NCI-H226 (cell line): ENCODE measurements at places on chromosomes 6 and 20.

DNA sequence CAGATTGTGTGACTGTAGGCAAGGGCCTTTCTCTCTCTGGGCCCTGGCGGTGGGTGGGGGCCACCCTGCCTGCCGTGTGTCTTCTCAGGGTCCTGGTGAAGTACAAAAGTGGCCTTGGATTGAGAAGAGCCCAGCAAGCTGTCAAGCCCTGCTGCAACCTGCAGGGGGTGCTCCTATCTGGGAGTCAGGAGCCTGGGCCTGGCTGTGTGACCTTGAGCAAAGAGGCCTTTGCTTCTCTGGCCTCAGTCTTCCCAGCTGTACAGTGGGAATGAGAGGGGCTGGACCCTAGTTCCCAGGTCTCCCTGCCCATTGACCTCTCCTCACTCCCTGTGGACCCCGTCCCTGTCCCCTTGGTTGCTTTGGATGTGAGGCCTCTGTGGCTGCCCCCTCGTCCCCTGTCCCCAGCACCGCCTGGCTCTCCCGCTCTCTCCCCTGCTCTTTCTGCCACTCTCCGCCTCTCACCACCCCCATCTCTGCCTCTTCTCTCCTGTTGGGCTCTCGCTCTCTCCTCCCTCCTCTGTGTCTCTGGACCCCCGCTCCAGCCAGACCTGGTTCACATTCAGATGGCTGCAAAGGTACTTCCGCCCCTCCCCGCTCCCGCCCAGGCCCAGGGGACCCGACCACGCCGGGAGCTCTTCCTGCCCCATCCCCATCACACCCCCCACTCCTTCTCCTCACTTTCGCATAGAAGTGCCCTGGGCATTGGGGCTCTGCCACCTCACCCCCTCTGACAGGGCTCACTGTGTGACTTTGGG is 46.7 kb downstream of the SRC start:
- no peak for DNase-seq

- no peak for DNase-seq
These were observed 443.9 kb downstream of the CDKAL1 start for GRCh38 chr6:20978151-20978614.

DNA sequence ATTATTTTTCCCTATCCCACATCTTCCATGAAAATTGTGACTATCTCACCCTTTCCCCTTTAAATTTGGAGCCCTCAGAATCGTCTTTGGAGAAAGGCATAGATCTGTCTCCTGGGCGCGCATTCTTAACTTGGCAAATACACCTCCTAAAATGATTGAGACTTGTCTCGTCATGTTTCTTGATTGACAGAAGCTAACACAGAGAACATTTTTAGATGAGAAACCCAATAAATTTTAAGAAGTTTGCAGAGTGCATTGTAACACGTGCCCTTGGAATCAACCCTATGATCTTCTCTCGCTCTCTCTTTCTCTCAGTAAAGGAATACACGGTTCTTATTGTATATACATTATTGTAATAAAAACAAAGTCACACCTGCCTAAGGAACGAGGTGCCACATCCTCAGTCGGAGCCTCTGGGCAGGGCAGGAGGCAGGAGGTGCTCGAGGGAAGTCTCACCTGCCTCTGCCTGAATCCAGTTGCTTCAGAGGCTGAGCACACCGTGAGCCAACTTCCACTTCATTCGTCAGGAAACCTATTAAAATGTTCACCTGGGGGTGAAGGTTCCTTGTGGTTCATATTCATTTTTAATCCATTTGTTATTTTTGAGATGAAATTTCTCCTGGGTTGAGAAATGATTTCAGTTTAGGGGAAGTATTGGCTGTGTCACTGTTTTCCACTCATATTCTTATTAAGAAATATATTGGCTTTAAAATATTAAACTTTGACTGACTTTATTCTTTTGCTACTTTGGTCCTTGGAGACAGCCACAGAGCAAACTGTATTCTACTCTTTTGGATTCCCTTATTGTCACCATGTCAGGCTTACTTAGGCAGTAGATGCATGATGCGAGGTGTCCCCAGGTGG is 90.5 kb upstream of the THBS2 start:
- no peak for DNase-seq

- peak; percentile 70 for DNase-seq
These were observed 7.5 kb downstream of the AFG1L start for GRCh38 chr6:108302386-108302785.

DNA sequence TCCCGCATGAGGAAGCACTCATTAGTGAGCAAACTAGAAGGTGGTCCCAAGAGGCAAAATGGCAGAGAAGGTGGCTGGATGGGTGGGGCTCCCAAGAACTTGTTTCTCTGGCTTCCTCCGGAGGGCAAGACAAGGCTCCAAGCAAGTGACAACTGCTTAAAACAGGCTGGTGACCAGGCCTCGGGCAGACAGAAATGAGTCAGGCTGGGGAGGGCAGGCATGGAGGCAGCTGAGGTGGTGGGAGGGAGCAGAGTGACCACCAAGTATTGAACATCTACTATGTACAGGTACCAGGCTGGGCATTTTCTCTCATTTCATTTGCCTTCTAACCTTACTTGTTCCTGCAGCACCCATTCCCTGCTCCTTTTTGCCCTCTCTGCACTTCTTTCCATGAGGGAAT is 33.4 kb downstream of the TNXB start:
- no peak for DNase-seq

- no peak for DNase-seq
These were observed 24.2 kb downstream of the MRS2 start for GRCh38 chr6:24426729-24427446.

- DNase-seq, result peak; percentile 85
These were observed 211.9 kb downstream of the GMPR start for GRCh38 chr6:16450285-16450684.

DNA sequence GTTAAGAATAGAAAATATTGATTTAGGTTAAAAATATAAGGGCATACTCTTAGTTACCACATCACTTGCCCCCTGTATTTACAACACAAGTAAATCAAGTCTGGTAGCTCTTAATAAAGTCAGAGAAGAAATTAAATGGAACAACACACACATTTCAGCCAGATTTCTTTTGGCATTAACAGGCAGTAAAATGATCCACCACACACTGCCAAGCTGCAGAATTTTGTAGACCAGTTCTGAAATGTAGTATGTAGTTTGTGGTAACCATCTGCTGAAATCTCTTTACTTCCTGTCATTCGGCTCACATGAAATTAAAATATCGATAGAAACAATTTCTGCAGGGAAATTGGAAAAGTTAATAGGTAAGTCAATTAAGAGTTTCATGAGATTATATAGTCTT is 326.8 kb downstream of the KHDRBS2 start:
- DNase-seq, result no peak

DNA sequence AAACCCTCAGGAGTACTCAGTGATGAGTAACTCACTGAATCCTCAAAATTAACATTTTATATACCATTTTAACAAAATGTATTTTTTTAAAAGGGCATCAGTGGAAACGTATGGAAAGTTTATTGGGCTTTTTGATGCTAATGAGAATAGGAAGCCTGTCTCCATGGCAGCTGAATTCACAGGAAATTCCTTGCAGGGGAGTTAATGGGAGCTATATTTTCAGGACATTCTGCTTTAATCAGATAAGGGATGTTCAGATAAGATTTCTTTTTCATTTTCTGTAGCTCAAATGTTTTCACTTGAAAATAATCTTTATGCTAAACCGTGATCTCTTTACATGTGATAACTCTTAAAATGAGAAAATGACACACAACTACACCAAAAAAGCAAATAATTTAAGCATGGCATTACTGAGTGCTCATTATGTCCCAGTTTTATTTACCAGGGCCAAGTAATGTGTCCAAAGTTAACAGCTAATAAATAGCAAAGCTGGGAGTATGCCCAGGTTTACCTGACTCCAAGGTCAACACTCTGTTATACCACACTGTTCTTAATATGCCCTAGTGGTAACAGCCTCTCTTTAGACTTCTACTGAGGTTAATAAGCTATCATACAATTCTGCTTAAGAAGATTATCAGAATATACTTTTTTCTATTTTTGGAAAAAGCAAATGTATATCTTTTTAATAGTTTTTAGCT is 348.1 kb downstream of the GRIK2 start:
- DNase-seq, result no peak

GRCh38 chr6:64064919-64065318 is 429.3 kb downstream of the PHF3 start:
- no peak for DNase-seq

- DNase-seq, result no peak
These were observed 15.4 kb downstream of the RWDD1 start for GRCh38 chr6:116586738-116587137.

GRCh38 chr6:122610690-122611455 is 668 bp downstream of the PKIB start:
- no peak for DNase-seq

GRCh38 chr6:137967689-137968454 is 100.8 kb downstream of the TNFAIP3 start:
- no peak for DNase-seq

DNA sequence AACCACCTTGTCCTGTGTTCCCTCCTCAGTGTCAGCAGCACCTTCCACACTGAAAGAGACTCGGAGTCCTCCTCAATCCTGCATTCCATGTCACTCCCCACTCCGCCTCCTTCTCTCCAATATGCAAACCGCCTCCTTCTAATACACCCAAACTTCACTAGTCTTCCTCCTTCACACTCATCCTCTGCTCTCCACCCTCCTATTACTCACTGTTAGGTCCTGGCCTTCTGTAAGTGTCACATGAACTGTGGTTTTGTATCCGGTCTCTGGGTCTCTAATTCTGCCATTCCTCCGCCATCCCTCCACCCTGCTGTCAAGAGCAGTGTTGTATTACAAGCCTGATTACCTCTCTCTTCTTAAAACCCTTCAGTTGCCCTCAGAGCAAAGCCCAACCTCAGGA is 200.5 kb upstream of the CDYL start:
- DNase-seq, result no peak

DNA sequence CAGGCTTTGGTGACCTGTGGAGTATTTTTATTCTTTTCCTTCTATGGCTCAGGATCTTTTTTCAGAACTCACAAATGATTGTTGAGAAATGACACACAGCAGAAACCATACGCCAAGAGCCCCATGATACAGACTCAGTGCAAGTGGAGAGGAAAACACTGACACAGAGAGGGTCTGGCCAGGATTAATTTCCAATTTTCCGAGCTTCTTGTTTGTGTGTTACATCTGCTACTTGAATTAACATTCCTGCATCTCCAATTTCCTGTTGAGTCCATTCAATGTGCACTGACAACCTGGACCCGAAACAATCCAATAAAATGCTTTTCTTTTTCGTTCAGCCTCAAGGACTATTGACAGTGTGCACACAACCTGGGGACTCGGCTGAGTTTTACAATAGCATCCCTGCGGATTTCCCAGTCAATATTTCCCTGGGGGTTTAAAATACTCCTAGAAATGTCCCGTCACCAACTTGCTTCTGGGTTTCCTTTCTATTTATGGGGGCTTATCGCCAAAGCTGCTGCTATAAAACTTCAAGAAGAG is 4.9 kb upstream of the MLN start:
- no peak for DNase-seq

DNA sequence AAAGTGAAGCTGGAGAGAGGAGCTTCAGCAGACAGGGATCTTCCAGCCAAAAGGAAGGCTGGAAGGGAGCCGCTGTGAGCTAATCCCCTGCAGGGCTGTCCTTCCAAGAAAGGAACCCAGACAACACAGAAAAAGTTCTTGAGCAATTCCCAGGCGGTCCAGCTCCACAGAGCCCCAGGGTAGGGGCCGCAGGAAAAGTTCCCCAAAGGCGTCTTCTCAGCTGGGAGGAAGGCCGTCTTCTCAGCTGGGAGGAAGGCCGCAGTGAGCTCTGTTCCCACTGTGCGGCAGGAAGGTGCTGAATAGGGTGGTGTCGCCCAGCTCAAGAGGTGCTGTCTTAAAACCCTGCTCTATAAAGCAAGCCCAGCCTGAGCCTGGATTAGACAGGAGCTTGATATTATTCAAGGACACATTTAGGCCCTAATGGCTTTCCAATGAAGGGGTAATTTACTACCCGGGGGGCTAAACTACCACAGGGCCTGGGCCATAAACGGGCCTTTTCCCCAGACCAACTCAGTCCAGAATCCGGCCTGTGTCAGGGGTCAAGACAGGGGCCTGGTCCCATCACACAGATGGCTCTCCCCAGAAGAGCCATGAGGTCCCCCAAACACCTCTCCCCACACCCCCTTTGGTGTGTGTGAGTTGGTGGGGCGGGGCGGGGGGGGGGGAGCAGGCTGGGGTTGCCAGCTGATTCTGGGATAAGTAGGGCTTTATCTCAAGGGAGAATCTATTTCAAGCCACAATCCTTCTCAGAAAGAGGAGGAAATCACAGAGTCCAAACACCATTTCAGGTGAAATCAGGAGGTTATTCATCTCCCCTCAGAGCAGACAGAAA is 103.6 kb downstream of the NOL4L start:
- no peak for DNase-seq

- no peak for DNase-seq
These were observed 80.9 kb upstream of the AFDN start for GRCh38 chr6:167745670-167746389.

DNA sequence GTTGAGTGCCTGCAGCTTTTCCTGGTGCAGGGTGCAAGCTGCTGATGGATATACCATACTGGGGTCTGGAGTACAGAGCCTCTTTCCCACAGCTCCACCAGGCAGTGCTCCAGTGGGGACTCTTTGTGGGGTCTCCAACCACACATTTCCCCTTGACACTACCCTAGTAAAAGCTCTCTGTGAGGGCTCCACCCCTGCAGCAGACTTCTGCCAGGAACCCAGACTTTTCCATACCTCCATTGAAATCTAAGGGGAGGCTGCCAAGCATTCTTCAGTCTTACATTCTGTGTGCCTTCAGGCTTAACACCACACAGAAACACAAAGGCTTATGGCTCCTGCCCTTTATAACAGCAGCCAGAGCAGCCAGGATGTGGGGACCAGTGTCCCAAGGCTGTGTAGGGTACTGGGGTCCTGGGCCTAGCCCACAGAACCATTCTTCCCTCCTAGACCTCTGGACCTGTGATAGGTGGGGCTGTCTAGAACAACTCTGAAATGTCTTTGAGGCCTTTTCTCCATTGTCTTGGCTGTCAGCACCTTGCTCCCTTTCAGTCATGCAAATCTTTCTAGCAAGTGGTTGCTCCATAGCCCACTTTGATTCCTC is 65.7 kb downstream of the TBXT start:
- DNase-seq, result no peak

DNA sequence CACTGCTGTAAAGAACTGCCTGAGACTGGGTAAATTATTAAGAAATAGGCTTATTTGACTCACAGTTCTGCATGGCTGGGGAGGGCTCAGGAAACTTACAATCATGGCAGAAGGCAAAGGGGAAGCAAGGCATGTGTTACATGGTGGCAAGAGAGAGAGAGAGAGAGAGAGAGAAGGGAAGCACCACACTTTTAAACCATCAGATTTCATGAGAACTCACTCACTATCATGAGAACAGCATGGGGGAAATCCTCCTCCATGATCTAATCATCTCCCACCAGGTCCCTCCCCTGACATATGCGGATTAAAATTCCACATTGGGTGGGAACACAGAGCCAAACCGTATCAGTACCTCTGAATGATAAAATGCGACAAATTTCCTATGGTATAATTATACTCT is 203.9 kb upstream of the MARCKS start:
- no peak for DNase-seq

GRCh38 chr6:14655201-14656061 is 537.9 kb downstream of the CD83 start:
- no peak for DNase-seq

GRCh38 chr6:16676376-16676775 is 84.9 kb downstream of the ATXN1 start:
- DNase-seq, result no peak

GRCh38 chr6:52725535-52726192 is 37.6 kb downstream of the GSTA2 start:
- peak; percentile 35 for DNase-seq

GRCh38 chr6:89941031-89941762 is 46.9 kb downstream of the GJA10 start:
- DNase-seq, result no peak
